NCI-H226 (cell line): ENCODE measurements at places on chromosomes 7 and 10.

- DNase-seq, result no peak
These were observed 54.2 kb downstream of the ABI1 start for GRCh38 chr10:26806557-26806956.

- DNase-seq, result no peak
These were observed 298.2 kb downstream of the FRMD4A start for GRCh38 chr10:14032406-14032998.

DNA sequence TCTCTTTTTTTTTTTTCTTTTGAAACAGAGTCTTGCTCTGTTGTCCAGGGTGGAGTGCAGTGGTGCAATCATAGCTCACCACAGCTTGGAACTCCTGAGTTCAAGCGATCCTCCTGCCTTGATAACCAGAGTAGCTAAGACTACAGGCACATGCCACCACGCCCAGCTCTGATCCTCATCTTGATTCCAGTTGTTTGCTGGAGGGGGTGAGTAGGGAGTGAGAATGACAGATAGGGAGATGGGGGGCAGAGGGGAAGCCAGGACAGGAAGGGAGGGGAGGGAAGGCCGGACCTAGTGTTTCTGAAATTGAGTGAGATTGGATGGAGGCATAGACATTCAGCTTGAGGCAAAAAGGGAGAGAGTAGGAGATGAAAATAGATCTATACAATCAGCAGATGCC is 25.2 kb upstream of the CPXM2 start:
- no peak for DNase-seq

DNA sequence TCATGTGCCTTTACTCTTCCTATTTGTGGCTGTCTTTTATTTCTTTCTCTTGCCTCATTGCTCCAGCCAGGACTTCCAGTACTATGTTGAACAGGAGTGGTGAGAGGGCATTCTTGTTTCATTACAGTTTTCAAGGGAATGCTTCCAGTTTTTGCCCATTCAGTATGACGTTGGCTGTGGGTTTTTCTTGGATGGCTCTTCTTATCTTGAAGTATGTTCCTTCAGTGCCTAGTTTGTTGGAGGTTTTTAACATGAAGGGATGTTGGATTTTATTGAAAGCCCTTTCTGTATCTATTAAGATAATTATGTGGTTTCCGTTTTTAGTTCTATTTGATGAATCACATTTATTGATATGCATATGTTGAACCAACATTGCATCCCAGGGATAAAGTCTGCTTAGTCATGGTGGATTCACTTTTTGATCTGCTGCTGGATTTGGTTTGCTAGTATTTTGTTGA is 96.8 kb downstream of the GLCCI1 start:
- peak; percentile 99 for DNase-seq

DNA sequence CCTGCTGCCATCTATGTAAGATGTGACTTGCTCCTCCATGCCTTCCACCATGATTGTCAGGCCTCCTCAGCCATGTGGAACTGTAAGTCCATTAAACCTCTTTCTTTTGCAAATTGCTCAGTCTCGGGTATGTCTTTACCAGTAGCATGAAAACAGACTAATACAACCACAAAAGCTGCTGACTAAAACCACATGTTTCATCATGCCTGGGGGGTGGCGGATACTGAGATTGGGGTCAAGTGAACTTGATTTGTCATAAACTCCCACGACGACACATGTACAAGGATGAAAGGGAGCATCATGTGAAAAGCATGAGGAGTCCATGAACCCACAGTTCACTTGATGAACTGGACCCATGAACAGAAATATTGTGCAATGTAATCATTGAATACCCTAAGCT is 134.9 kb upstream of the ANK3 start:
- DNase-seq, result no peak

DNA sequence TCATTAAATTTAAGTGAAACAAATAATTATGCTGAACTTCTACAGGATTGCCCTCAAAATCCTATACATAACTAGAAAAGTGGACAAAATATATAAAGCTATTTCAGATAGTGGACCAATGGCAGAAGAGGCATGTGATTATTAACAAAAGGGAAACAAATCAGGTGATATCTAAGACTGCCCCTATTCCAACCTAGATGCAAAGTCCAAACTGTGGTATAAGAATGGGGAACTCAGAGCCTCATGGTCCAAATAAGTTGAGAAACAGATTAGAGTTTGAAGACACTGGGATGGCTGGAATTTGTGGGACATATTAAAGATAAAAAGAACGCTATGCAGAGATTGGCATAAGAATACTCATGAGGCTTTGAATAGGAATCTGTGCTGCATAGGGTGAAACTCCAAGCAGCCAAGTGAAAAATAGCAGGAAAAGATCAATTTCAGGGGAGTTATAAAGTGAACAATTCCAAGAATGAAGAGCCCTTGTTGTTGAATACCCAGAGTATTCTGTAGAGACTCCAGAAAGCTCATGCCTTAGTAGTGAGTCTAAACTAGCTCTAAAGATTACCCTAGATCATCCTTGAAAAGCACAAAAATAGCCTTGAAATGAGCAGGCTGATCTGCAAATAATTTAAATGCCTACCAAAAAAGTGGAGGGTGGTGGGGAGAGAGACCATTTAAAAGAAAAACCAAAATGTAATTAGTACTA is 152.4 kb downstream of the IMMP2L start:
- no peak for DNase-seq

- DNase-seq, result no peak
These were observed 736.3 kb downstream of the TYW1 start for GRCh38 chr7:67732898-67733297.

DNA sequence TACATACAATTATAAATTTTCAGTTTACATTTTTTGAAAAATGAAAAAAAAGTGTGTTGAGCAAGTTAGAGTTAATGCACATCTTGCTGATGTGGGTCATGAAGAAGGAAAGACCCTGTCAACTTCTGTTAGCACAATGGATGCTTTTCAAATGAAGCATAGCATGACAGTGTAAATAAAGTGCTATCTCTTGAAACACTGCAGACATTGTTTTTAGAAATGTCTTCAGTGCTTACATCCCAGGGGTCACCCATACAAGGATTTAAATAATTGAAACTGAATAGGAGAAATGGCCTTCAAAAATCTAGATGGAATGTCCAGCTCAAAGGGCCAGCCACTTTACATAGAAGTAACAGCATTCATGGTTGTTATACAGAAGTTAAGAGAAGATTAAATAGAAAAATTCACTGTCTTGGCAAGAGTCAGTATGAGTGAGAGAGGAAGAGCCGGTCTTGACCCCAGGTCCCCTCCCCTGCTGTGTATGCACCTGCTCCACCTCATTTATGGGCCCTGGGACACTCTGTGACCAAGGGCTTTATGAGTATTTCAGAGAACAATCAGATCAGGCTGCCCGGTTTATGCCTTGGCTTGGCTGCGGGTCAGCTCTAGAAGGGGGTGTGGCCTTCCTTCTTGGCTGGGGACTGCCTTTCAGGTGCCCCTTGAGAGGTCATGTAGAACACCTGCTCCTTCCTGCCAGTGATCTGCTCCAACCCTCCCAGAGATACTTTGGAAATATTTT is 237.7 kb upstream of the TMEM72 start:
- DNase-seq, result no peak

DNA sequence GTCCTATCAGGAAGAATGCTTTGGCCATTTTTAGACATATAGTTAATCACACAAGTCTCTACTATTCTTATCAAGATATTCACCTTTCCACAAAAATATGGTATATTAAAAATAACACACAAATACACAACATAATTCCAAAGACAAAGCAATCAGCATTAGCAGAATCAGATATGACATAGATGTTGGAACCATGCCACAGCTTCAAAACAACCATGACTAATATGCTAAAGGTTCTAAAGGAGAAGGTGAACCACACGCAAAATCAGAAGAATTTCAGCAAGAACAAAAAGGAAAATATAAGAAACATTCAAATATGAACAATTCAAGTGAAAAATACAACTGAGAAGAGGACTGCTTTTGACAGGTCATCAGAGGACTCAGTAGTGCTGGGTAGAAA is 670.2 kb upstream of the SORCS1 start:
- DNase-seq, result no peak

- peak; percentile 26 for DNase-seq
These were observed 11.8 kb upstream of the OPN4 start for GRCh38 chr10:86642499-86642898.

GRCh38 chr10:8017277-8017676 is 37.2 kb upstream of the GATA3 start:
- DNase-seq, result no peak

DNA sequence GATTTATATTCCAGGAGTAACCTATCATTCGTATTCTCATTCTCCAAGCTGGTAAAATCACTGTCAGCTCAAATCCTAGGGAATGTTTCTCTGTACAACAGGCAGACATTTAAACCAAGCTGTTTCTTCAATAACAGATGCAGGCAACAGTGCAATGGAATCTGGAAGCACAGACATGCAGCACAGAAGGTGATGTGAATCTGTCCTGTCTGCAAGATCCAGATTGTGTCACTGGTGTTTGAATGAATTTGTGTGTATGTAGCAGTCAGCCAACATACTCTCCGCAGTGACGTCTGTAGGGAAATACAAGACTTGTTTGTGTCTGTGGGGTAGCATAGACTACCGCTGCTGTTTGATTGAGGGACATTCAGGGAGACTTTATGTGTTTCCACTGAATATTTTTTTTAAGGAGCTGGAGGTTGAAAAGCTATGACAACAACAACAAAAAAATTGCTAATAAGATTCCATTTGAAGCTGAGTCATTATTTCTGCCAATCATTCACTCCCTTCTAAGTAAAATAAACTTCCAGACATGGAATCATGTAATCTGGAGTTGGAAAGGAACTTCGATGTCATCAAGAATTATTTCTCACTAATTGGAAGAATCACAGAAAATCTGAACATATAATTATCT is 122.9 kb upstream of the MYO3A start:
- no peak for DNase-seq

DNA sequence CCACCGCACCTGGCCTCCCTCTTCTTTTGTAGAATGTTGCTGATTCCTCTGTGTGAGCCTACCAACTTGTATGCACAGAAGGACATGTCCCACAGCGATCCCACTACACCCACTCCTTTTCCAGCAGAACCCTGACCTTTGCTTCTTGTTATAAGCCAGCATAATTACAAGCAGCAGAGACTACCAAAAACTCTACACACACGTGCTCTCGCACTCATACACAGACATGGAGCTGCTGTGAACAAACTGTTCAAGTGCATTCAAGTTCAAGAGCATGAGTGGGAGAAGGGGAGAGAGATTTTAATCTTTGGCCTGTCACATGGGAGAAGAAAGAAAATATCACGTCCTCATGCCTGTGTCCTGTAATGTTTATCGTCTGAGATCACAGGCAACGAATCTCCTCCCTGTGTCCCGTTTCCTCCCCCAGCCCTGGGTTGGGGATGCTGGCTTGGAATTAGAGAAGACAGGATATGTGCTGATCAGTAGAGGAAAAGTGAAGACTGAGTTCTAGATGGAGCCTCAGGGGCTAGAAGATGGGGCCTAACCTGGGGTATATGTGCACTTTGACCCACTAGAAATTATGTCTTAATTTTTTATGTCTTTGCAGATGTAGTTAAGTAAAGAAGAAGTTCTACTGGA is 79.6 kb downstream of the NHLRC2 start:
- no peak for DNase-seq

DNA sequence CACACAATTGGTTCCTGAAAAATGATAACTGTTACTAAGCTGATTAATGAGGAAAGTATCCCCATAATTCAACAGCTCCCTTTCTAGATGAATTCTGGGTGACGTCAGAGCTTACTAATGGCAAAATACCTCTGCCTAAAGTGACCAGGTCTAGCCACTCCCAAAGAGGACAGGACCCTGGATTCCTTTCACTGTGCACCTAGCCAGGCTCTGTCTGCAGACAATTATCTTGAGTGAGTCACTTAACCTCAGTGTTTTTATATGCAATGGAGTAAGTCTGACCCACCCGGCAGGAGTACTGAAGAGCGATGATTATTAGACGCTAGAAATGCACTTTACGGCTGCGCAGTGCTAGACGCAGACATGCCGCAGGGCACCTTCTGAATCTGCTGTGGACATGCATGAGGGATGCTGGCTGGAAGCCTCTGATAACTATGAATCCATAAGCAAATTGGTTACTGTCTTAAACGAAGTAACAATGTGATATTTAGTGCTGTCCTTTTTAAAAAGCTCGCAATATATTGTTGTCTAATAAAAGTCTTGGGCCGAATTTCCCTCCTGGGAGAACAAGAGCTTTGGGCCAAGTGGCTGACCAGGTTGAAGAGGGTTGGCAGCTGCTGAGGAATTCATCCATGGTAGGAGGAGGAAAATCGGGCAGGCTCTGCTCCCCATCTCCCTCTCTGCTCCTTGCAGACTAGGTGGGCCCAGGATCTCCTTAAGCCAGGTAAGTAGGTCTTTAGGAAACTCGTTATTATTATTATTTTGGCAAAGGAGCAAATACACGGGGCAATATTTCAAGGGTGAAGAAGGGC is 4.6 kb upstream of the INPP5A start:
- DNase-seq, result peak; percentile 82

- DNase-seq, result peak; percentile 16
These were observed 347.6 kb downstream of the MDFIC start for GRCh38 chr7:115269486-115269885.

- peak; percentile 33 for DNase-seq
These were observed 133.6 kb downstream of the BMPER start for GRCh38 chr7:34038816-34039470.

DNA sequence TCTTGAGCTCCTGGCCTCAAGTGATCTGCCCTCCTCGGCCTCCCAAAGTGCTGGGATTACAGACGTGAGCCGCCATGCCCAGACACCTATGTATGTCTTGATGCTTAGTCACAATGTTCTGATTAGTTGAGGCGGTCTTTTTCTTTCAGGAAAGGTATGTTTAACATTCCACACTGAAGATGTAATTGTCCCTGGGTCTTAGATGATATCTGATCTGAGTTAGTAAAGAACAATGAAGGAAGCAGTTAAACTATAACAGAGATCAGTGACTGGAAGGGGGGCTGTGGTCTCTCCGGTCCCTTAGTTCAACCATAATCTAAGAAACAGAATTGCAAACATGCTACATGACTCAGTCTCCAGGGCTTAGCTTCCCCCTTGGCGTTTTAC is 31.5 kb upstream of the SH2D4B start:
- peak; percentile 86 for DNase-seq

DNA sequence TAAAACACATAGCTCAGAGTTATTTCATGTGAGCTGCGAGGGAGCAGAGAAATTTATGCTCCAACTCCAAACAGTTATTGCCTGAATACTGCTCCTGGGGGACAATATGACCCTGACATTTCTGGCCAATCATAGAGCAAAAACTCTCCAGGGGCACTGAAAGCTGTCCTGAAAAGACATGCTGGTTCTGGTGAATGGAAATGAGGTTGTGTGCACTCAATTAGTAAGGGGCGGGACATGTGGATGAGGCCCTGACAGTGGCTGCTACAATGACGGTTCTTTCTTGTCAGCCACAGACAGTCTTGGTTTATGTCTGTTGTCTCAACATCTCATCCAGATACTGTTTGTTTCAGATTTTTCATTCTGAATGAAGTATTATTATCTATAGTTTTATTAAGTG is 151.8 kb downstream of the TWIST1 start:
- no peak for DNase-seq
